ENCODE measurements at places on chromosomes 13 and 19.

DNA sequence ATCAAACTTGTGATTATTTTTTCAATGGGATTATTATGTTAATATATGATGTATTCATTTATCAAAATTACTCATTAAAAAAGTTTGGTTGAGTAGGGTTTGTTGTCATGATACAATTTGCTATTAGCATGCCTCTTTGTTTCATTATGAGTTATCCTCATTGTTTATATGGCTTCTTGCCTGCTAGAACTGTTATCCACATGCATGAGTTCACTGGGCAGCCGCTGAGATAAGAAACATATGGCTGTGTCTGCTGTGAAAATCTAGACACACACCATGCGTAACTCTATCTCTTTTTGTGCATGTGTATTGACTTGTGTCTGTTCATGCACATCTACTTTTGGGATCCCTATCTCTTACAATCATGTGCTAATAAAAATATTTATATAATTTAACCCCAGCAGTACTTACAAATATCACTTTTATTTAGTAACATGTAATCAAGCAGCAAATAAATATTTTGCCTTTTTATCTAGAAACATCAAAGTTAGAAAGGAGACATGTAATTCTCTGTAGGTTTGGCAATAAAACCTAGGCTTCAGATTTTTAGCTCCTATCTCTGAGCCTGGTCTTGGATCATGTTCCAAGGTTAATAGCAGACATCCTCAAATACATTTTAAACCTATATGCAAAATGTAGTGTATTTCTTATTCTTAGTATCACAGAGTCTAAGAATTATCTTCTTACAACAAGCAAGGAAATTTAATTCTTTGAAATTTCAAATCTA is 11.2 kb upstream of the KLF12 start:
- no peak for DNase-seq

- DNase-seq = no peak
Observed at GRCh38 chr19:41913538-41914423, 14.5 kb downstream of the ERFL start.

- DNase-seq = no peak
Observed at GRCh38 chr13:43487461-43487860, 299.3 kb downstream of the ENOX1 start.

DNA sequence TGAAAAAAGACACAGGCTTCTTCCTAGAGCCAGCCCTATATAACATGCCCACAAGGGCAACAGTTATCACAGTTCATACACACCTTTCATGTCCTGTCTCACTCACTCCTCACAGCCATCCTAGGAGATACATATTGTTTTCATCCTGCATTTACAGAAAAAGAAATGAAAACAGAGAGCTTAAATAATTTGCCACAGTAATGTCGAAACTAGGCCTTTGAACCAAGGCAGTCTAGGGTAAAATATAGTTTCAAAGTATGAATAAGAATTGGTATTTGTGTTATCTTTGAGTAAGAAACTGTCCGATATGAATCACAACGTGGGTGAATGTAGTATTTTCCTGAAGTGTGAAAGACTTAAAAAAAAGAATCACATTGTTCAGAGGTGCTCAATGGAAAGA is 26.8 kb downstream of the CLDN10 start:
- DNase-seq = no peak

GRCh38 chr13:99406799-99407201 is 94.5 kb upstream of the TM9SF2 start:
- no peak for DNase-seq
